Tongue (tissue), 3 donors: ENCODE measurements at places on chromosomes 1 and 21.

DNA sequence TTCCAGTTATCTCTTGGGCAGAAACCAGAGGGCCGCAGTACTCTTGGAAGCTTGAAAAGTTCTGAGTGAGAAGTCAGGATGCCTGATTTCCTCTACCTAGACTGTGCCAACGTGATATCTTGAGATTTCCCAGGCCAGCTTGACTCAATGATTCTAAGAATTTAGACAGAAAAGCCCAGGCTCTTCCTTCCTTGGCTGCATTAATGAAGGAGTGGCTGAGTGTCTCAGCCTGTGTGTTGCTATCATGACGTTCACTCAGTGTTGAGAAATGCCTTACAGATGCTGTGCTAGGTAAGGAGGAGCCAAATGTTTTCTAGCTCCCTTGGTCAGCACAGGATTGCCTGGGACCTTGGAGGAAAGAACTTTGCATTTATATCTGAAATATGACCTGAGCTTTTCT lies 454.1 kb upstream of the USP24 start:
- peak; percentile 36 for DNase-seq

DNA sequence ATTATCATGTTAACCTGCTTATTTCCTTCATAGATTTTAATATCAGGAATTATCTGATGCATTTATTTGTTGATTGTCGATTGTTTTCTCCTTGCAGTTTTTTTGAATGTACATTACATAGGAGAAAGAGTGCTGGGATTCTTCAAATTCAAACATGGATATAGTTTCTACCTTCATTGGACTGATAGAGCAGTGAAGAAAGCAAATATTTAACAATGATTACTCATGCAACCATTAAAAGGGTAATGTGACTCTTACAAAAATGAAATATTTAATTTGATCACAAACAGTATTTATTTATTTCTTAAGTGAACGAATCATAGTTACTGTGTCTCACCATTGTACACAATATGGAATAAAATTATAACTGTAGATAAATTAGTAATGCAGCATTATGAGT lies 350.9 kb downstream of the BRINP3 start:
- DNase-seq = no peak

DNA sequence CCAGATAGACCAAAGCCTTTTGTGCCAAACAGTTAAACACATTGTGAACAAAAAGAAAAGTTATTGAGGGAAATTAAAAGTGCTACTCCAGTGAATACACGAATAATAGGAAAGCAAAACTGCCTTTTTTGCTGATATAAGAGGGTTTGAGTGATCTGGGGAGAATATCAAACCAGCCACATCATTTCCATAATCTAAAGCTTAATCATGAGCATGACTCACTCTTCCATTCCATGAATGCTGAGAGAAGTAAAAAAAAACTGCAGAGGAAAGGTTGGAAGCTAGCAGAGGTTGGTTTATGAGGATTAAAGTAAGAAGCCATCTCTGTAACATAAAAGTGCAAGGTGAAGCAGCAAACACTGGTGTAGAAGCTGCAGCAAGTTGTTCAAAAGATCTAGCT lies 350.6 kb upstream of the NCAM2 start:
- no peak for DNase-seq

- peak; percentile 13 for DNase-seq
Measured at GRCh38 chr1:90386899-90387720, 330.0 kb downstream of the BARHL2 start.

GRCh38 chr1:153565529-153566374 lies at the start of gene S100A2:
TSS of gene S100A2 (minus strand) at chr1:153565844. CDS start at chr1:153563877, 1,967 bp downstream.
- peak; percentile 68 for DNase-seq

DNA sequence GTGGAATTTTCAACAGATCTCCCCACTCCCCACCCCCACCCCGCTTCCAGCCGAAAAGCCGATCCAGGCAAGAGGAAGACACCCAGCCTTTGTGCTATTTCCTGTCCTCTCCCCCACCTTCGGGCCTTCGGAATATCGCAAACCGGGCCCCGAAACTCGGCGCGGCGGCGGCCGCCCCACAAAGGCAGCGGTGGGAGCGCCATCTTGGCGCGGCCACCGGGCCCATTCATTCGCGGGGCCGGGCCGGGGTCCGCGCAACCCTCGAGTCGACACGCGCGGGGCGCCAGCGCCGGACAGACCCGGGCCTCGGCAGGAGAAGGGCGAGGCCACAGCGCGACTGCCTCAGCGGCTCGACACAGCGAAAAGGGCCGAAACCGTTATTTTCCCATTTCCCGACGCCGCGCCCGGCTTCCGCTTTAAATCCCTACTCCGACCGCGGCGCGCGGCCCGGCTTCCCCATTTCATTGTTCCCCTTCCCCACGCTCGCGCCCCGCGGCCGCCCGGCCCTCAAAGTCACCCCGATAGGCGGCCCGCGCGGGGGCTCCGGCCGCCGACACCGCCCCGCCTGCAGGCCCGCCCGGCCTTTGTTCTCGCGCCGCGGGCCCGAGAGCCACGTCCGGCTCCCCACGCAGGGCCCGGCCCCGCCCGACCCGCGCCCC lies 911 bp downstream of the GNB1 start:
- peak; percentile 46 for DNase-seq

DNA sequence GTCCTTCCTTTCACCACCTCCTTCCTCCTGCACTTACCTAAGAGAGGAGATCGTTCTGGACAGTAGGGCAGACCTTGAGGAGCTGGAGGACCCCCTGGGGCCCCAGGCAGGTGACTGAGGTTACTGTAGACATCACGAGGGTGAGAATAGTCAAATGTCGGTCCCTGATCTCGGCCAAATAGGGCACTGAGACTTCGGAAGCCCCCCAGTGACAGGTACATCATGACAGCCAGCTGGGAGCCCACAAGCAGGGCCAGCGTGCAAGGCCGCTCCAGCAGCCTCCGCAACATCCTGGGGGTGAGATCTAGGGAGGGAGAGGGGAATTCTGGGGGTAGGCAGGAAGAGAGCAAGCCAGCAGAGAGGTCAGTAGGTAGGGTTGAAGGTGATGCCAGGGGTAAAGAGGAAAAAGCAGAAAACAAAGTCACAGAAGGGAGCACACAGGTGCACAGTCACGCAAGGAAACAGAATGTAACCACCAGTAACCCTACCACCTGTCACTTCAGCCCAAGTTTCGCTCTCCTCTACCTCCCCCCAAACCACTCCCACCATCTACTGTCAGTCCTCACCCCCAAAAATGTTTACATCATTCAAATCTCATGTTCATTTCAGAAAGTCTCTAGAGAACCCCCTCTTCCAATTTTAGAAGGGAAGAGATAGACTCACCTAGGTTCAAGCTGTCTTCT lies 1.4 kb downstream of the B4GALT3 start:
- no peak for DNase-seq

- DNase-seq = no peak
Measured at GRCh38 chr1:37420456-37420855, 53.9 kb upstream of the ZC3H12A start.

GRCh38 chr1:245768596-245768995 lies 613.8 kb downstream of the KIF26B start:
- DNase-seq = no peak

- no peak for DNase-seq
Measured at GRCh38 chr1:86701731-86702130, 2.6 kb upstream of the SH3GLB1 start.

DNA sequence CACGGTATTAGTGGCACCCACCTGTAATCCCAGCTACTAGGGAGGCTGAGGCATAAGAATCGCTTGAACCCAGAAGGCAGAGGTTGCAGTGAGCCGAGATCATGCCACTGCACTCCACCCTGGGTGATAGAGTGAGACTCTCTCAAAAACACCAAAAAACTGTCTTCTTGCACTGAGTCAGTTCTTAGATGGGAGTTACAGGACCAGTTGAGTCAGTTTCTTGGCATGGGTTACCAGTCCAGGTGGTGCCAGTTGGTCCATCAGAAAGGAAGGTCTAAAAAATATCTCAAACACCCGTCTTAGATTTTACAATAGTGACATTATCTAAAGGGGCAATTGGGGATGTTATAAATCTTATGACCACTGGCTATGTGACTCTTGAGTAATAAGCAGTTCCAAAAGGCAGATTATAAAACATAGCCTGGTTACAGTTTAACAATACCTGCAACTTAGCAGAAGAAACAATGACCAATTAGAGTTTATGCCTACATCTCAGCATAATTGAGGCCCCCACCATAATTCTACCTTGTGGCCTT lies 206.9 kb upstream of the FGGY start:
- DNase-seq = no peak

DNA sequence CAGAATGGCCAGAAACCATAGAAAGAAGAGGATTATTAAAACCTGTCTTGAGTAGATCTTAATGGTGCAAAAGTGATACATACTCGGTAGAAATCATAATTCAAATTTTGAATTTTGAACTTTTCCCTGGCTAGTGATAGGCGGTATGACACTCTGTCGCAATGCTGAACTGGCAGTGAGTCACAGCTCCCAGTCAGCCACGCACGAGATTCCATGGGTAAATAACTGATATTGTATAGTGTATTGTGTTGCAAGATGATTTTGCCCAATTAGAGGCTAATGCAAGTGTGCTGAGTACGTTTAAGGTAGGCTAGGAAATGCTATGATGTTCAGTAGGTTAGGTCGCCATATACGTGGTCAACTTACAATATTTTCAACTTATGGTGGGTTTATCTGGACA lies 207.0 kb downstream of the SIPA1L2 start:
- no peak for DNase-seq

DNA sequence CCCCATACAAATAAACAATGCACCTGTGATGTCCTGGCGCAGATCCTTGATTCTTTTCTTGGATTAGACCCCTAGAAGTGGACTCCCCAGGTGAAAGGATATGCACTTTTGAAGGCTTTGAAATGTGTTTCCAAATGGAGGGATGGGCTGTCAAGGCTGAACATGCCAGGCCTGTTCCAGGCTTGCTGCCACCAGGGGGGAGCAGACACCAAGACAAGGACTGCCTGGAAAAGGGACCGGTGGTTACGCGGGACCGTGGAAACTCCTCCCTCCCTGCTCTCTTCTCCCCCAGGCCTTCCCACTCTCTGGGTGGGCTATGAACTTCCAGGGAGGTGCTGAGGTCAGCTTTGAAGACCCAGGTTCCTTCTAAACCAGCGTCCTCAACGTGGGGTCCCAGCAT lies 12.7 kb downstream of the C1QB start:
- DNase-seq = peak; percentile 70

DNA sequence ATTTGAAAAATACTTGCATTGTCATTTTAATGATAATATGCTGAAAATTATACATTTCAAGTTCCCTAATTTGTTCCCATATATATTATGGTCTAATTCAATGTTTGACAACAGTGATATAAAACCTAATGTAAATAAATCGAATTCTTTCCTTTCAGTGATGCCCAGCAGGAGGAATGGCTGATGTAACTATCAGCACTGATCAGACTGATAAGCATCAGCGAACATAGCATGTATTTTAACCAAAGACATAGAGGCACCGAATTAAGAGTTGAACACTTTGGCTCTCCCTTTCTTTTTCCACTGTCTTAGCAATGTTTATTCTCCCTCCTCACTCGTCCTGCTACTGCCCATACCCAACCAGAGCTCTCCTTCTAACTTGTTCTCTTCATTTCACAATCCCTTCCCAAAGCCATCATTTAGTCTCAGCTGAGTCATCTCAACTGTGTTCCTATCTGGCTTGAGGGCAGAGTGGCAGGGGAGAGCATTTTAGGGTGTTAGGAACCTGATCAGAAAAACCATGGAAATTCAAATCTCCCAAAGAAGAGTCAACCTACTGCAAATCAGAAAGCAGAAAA lies 58.8 kb upstream of the C1orf115 start:
- no peak for DNase-seq

GRCh38 chr1:76687307-76688175 lies 179.7 kb upstream of the ST6GALNAC5 start:
- peak; percentile 7 for DNase-seq

- peak; percentile 23 for DNase-seq
Measured at GRCh38 chr1:212914789-212915188, 35.6 kb upstream of the VASH2 start.

DNA sequence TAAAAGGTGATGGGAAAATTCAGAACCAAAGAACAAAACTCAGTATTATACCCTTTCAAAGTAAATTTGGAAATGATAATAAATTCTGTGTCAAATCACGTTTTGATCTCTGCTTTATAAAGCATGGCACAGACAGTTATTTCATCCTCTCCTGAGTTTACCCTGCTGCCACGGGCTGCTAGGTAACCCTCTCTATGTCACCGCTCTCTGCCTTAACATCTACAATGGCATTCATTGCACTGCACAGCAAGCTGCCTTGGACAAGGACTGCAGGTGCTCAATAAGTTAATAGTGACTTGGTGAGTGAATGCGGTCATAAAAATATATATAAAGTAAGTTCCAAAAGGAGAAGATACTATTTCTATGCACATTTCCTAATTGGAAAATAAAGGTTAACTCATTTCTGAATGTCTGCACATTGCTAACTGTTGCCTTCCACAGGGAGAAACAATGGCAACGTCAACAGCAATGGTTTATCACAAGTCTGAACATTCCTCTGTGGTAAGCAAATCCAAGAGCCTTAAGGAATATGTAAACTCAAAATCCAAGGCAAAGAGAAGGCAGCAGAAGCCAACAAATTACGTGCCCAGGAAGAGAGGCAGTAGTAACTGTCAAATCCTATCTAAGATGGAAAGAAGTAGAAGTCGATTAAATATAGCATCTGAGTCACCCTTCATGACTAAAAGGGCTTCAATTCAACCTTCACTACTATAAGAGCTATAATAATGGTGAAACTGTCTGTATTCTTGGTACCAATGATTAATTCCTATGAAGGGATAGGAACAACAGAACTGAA lies 19.4 kb downstream of the FYB2 start:
- DNase-seq = no peak

GRCh38 chr1:225762444-225762843 lies 15.2 kb upstream of the SRP9 start:
- DNase-seq = peak; percentile 77

GRCh38 chr1:225441314-225442122 lies 13.7 kb upstream of the LBR start:
- DNase-seq = no peak

- DNase-seq = peak; percentile 52
Measured at GRCh38 chr1:211591980-211592493, 13.1 kb upstream of the SLC30A1 start.

DNA sequence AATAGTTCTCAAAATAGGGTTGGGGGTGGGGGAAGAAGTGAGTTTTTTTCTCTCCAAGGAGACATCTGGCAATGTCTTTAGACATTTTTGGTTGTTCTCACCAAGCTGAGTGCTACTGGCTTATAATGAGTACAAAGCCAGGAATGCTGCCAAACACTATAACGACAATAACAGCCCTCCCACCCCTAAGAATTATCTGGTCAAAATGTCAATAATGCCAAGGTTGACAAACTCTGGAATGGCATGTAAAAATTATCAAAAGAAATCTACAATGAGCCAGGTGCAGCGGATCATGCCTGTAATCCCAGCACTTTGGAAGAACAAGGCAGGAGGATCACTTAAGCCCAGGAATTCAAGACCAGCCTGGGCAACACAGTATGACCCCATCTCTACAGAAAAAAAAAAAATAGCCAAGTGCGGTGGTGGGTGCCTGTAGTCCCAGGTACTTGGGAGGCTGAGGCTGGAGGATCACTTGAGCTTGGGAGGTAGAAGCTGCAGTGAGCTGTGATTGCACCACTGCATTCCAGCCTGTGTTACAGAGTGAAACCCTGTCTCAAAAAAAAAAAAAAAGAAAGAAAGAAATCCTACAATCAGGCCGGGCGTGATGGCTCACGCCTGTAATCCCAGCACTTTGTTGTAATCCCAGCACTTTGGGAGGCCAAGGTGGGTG lies 2.5 kb downstream of the ATP5PF start:
- no peak for DNase-seq
